ENCODE measurements at places on chromosomes 1 and 21. TPM values are rescaled to one million over a fixed set of nuclear protein-coding genes. Genes with fewer than 3 reads are reported as not detected.

Gene MCL1
- polyA plus RNA-seq: 110 TPM

Gene SPSB1
- polyA plus RNA-seq: 8.4 TPM

Gene ADAMTS1
- 118 TPM for polyA plus RNA-seq

Gene NRIP1
- 0.05 TPM for polyA plus RNA-seq

GRCh38 chr1:228986093-228986904 is 251.0 kb downstream of the RHOU start:
- no peak for DNase-seq

DNA sequence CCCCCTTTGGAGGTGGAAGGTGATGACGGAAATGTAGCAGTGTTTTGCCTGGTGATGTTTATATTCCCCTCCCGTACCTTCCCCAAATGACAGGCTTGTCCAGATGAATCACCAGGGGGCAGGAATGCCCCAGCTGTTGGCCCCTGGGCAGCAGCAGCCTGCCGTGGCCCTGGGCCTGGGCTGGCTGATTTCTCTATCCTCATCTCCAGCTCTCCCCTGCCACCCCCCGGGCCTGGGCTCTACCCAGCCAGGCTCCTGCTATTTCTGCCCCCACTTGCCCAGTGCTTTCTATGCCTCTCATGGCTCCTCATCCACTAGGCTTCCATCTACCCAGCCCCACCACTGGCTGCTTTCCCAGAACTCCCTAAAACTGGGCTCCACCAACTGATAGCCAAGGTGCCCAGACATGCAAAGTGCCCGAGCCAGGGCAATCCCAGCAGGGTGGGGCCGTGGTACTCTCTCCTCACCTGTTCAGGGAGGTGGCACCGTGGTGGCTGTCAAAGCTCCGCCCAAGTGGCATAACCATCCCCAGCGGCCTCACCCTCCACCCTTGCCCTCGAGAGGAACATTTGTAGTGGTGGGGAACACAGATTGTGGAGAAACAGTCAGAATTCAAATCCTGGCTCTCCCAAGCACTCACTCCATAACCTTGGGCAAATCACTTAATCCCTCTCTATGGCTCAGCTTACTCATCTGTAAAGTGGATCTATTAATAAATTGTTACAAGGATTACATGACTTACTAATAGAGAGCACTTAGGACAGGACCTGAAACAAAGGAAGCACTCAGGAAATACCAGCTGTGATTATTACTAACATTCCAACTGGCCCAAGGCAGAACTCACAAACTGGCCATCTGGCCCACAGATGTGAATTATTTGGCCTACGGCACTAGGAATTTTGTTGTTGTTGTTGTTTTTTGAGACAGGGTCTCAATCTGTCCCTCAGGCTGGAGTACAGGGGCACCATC is 12.8 kb upstream of the ECE1 start:
- peak; percentile 69 for DNase-seq

DNA sequence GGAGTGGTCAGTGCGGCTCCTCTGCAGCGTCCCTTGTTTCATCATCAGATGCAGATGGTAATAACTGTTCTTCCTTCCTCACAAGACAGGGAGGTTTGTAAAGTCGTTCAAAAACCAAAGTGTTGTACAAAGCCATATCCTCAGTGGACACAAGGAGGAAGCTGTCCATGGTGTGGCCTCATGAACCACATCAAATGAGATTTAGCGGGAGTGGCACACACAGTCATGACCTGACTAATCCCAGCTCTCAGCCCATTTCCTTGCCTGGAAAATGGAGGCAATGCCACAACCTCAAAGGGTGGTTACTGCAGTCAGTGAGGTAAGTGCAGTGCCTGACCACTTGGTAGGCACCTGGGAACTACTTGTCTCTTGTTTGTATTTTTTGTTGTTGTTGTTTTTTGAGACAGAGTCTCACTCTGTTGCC is 13.4 kb downstream of the ENTREP3 start:
- no peak for DNase-seq

Gene KCNH1
- 0.08 TPM for polyA plus RNA-seq

Gene FLG2
- polyA plus RNA-seq: not detected

- no peak for DNase-seq
These were observed 106.4 kb downstream of the CTH start for GRCh38 chr1:70517444-70517843.

GRCh38 chr1:102757363-102757762 is 351.0 kb downstream of the COL11A1 start:
- DNase-seq: peak; percentile 1

Gene PSEN2
- polyA plus RNA-seq: 31.6 TPM
